ENCODE measurements at places on chromosomes 2 and 18.

GRCh38 chr2:138180692-138181386, 216.6 kb downstream of the HNMT start:
- no peak for DNase-seq

DNA sequence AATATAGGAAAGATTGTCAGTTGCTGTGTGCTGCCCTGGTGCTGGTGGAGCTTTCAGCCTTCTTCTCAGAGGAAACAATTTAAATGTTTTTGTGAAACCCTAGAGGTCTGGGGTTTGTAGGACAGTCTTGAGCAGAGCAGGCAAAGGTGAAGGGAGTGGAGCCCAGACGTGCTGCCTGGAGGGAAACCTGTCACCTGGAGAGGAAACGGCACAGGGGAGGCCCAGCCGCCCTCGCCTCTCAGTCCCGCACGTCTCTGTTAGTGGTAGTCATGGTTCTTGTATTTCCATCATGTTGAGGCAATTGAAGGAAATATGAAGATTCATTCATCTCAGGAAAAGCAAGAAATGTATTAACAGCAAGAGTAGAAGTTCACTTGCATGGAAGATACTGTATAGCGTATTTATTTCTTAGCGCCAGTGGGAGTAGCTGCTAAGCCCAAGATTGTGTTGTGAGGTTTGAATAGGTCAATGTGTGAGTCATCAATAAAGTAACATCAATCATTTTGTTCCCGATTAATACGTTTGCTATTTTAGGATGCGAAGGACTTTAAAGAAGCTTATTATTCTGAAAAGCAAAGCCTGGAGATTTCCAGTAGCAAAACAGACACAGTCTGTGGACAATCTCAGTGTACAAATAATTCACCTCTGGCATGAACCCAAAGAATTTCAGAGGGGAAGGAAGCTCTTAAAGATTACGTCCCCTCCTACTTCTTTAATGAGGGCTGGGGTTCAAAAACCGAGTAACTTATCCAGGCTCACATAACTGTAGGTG, 70.4 kb downstream of the LRRFIP1 start:
- no peak for DNase-seq

DNA sequence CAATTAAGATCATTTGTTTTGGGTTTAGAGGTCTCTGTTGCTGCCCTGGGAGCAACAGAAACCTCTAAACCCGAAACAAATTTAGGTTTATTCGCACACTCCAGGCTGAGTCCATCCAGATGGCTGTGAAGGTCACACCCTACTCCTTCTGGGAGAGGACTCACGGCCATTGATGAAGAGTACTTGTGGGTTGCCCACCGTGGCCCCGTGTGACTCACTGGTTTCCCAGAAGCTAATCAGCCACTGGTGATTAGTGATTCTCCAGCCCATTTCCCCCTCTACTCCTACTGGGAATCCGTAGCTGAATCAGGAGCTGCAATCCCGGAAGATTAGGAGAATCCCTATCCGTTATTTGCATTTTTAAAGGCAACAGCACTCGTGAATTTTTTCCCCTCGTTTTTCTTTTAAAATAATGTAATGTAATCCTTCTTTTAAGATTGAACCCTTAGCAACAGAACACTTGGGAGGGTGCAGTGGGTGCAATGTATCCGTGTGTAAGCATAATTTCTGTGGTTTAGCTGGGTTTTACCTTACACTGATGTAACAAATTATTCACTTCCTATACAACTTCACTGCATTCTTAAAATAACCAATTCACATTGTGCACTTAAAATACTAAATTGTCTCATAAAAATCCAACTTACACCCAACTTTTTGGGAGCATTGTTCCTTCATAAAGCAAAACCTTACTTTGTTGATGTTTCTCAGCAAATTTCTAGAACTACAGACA, 27.5 kb upstream of the EPAS1 start:
- DNase-seq: no peak

DNA sequence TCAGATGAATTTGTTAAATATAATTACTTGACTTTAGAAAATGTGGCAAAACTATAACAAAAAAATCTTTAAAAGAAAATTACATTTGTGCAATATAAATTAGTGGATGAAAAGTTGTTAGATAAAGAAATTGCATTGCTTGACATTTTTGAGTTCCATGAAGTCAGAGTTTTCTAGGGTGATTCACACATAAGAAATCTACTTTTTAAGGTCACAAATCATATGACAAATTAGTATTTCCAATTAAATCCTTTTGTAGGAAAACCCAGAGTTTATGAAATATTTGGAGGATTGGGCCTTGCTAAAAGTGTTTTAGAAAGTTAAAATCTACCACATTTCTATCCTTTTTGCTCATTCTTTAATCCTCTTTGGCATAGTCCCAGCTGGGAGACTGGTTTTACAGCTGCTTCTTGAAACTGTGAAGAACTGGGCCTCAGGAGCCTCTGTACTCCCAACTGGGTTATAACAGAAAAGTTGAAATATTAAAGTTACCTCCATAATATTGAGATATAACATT, 289.2 kb downstream of the LRRTM4 start:
- DNase-seq: no peak

GRCh38 chr2:120423167-120423943, 77.4 kb downstream of the INHBB start:
- DNase-seq: no peak

DNA sequence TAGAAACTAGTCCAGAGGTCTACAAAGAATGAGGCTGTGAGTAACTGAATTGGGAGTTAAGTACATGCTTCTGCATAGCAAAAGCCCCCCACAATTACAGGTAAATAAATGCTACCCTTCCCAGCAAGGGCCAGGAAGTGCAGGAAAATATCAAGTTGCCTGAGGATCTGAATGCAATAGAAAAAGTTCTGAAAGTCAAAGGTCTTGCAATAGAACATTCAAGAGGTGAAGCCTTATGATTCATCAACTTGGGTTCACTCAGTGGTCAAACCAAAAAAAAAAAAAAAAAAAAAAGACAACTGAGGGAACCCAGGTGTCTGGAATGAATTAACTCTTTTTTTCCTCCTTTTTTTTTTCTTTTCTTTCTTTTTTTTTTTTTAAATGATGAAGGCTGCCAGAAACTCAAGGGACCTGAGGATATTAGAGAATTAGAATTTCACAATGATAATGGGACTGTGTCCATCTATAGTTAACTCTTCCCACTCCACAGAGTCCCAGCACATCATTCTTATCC, 42.9 kb upstream of the RFX8 start:
- DNase-seq: peak; percentile 28

GRCh38 chr18:23238651-23239349, 103.5 kb downstream of the CABLES1 start:
- DNase-seq: no peak

DNA sequence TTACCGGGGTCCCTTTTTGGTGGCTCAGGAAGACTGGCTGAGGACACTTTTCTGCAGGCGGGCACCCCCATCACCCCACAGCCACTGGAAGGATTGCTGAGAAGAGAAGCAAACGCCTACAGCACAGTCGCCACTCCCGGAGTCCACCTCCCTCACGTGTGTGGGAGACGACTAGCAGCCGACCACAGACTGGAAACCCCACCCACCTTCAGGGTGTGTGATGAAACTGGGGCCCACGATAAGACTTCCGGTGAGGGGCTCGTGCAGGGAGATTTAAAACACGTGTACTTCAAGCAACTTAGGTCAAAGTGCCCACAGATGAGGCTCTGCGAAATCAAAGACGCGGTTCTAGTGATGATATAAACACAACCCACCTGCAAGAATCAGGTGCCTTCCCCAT, 26.3 kb downstream of the MBP start:
- peak; percentile 45 for DNase-seq

DNA sequence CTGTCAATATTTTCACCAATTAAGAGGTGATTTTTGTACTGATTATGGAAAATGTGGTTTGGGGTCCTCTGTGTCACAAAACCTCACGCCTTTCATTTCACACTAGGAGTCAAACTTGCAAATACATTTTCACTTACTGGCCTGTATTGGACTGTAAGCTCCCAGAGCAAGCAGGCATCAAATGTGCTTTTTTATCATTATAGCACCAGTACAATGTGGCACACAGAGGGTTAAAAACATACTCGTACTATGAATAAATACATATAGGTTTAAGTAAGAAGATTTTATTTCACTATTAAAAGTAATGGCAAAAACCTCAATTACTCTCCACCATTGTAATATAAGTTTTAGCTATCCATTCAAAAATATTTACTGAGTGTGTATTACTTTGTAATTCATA, 56.7 kb downstream of the ABCB11 start:
- no peak for DNase-seq
